ENCODE measurements at places on chromosomes 16 and 17.

DNA sequence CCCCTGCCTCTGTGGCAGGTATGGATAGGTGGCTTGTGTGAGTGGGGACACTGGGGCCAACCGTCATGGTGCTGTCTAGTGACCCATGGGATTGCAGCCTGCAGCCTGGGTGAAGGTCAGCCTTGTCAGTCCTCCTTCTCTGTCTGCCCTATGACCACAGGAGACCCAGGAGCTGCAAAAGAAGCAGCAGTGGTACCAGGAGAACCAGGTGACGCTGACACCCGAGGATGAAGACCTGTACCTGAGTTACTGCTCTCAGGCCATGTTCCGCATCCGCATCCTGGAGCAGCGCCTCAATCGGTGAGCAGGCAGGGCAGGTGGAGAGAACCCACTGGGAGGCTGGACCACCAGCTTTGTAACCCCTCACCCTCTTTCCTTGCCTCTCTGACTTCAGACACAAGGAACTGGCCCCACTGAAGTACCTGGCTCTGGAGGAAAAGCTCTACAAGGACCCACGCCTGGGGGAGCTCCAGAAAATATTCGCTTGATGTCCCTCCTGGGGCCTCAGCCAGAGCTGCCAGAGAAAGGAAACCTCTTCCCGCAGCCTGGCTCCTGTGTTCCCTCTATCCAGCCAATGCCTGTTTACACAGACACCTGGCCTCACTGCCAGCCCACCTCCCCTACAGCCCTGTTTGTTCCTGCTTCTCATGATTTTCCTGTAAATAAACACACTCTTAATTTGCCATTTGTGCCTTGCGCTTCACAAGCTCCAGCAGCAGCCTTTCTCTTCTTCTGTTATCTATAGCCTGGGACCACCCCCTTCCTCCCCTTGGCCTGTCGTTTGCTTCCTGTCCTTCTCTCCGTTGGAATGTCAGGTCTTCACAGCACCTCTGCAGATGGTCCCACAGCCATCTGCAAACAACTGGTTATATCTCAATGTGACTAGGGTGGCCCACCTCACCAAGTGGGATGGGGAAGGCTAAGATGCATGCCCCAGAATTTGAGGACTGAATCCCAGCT, 4.5 kb upstream of the KATNB1 start:
- no peak overlapping the region for H3K4me3 ChIP-seq
- peaks cover 2% of the 10 kb centered on the region for H3K36me3 ChIP-seq
- H3K27me3 ChIP-seq: no peaks in the 10 kb centered on the region
- H3K27ac ChIP-seq: no peak overlapping the region
- peaks cover 5% of the 10 kb centered on the region for H3K4me1 ChIP-seq

- peak overlapping the region; percentile 89 for H3K27ac ChIP-seq
- H3K4me1 ChIP-seq: peaks cover 19% of the 10 kb centered on the region
- H3K4me3 ChIP-seq: peak overlapping the region; percentile 92
- H3K36me3 ChIP-seq: peaks cover 5% of the 10 kb centered on the region
- DNase-seq: no peak
- H3K27me3 ChIP-seq: no peaks in the 10 kb centered on the region
Measured at GRCh38 chr16:15642557-15643047, 352 bp downstream of the MARF1 start.

DNA sequence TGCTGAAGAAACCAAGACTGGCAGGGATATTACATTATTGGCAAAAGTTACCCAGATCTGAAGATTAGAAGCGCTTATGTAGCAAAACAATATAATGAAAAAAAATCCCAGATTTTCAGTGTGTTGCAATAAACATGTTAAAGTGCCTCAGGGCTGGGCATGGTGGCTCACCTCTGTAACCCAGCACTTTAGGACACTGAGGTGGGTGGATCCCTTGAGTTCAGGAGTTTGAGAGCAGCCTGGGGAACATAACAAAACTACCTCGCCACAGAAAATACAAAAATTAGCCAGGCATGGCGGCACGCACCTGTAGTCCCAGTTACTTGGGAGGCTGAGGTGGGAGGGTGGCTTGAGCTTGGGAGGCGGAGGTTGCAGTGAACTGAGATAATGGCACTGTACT, 6.8 kb downstream of the ZNF207 start:
- no peak overlapping the region for H3K4me3 ChIP-seq
- peaks cover 9% of the 10 kb centered on the region for H3K36me3 ChIP-seq
- H3K4me1 ChIP-seq: peaks cover 28% of the 10 kb centered on the region
- H3K27me3 ChIP-seq: no peaks in the 10 kb centered on the region

DNA sequence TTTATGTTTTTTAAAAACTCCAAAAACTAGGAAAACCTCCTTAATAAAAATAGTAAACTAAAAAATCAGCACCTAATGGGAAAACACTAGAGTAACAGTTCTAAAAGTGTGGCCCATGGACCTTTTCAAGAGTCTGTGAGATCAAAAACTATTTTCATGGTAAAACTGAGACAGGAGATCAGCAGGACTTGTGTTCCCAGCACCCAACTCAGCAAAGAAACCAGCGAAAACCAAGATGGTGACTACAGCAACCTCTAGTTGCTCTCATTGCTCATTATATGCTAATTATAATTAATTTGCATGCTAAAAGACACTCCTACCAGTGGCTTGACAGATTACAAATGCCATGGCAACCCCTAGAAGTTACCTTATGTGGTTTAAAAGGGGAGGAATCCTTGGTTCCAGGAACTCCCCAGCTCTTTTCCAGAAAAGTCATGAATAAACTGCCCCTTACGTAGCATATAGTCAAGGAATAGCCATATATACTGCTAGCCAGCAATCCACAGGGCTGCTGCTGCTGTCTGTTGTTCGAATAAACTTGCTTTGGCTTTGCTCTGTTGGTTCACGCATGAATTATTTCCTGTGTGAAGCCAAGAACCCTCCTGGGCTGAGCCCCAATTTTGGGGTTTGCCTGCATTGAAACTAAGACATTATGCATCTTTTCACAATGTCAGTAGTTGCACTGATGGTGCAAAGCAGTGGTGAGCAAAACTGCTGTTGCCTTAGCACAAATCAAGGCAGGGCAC, 12.4 kb downstream of the CMTR2 start:
- no peak overlapping the region for H3K4me3 ChIP-seq
- H3K27me3 ChIP-seq: no peaks in the 10 kb centered on the region
- no peaks in the 10 kb centered on the region for H3K4me1 ChIP-seq
- no peak overlapping the region for H3K27ac ChIP-seq

DNA sequence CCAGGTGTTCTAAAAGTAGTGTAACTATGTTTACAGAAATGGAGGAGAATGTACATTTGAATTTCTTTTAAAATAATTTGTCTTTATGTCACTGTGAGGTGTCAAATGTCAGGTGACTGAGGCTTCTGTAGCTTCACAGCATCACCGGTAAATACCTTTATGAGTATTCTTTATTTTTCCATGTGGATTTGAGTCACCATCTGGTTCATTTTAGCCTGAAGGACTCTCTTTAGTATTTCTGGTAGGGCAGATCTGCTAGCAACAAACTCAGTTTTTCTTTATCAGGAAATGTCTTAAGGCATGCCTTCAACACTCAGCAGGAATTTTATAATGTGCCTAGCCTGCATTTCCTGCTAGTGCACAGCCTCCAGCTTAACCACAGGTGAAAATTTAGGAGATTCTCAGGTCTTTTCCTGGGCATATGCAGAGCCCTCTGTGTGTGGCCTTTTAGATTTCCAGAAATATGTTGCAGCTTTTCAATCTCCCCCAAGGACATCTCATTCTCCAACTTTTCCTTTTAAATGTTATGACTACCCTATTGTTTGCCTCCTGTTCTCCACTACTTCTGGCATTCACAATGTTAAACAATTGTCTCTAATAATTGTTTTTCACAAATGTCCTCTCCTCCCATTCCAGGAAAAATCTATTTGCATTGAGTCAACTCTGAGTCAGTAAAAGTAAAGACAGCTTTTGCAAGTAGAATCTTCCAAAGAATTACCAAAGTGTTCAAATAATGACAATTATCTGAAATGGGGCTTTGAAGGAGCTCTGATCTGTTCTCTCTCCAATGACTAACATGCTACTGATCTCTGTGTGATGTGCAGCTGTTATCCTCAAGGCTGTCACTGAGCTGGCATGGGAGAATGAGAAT, 239.4 kb upstream of the CPHXL start:
- no peaks in the 10 kb centered on the region for H3K36me3 ChIP-seq
- H3K4me3 ChIP-seq: no peak overlapping the region
- DNase-seq: no peak
- H3K4me1 ChIP-seq: no peaks in the 10 kb centered on the region
- no peak overlapping the region for H3K27ac ChIP-seq

DNA sequence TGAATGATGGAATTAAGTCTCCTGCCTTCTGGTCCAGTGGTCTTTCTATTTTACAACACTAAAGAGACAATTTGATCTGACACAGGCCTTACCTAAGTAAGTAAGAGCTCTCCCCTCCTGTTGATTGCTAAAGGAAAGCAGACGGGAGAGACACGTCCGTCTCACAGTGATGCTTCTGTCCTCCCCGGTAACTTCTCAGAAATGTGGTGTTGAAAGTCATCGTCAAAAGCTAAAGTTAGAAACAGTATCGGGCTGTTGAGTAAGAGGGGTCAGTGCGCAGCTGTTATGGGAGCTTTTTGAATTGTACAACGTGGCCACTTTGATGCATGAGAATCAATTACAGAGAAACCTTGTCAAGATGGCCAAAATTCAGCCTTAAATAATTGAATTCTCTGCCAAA, 1.9 kb upstream of the RBFOX1 start:
- no peak overlapping the region for H3K4me3 ChIP-seq
- peaks cover 25% of the 10 kb centered on the region for H3K27me3 ChIP-seq
- H3K36me3 ChIP-seq: no peaks in the 10 kb centered on the region
- H3K27ac ChIP-seq: no peak overlapping the region
- DNase-seq: no peak
- H3K4me1 ChIP-seq: no peaks in the 10 kb centered on the region

DNA sequence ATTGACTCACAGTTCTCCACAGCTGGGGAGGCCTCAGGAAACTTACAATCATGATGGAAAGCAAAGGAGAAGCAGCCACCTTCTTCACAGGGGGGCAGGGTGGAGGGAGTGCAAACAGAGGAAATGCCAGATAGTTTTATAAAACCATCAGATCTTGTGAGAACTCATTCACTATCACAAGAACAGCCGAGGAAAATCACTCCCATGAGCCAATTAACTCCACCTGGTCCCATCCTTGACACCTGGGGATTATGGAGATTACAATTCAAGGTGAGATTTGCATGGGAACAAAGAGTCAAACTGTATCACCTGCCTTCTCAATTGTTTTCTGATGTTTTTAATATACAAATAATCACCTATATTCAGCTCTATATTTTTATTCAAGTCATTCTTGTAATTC, 1527.3 kb upstream of the GOT2 start:
- no peaks in the 10 kb centered on the region for H3K4me1 ChIP-seq
- no peaks in the 10 kb centered on the region for H3K36me3 ChIP-seq

- H3K4me1 ChIP-seq: no peaks in the 10 kb centered on the region
- H3K4me3 ChIP-seq: no peak overlapping the region
- no peak for DNase-seq
- H3K27me3 ChIP-seq: peaks cover 17% of the 10 kb centered on the region
- H3K36me3 ChIP-seq: no peaks in the 10 kb centered on the region
Measured at GRCh38 chr16:25606069-25606468, 85.7 kb upstream of the HS3ST4 start.

DNA sequence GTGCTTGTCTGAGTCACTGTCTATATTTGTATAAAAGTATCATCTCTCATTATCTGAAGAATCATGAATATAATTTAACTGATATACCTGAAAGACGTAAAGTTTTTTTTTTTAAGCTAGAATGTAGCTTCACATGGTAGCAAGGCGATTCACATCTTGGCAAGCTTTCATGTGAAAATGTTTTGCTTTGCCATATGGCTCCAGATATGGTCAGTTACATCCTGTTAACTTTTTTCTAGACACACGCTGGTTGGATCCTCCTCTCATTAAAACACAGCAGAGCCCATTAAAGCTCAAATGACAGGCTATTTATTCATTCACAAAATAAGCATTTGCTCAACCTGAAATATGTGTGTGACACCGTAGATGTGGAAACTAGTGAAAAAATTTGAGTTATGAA, 412.8 kb downstream of the KIF2B start:
- no peaks in the 10 kb centered on the region for H3K36me3 ChIP-seq
- H3K27me3 ChIP-seq: no peaks in the 10 kb centered on the region
- DNase-seq: no peak
- H3K4me3 ChIP-seq: no peak overlapping the region
- H3K27ac ChIP-seq: no peak overlapping the region
- no peaks in the 10 kb centered on the region for H3K4me1 ChIP-seq

DNA sequence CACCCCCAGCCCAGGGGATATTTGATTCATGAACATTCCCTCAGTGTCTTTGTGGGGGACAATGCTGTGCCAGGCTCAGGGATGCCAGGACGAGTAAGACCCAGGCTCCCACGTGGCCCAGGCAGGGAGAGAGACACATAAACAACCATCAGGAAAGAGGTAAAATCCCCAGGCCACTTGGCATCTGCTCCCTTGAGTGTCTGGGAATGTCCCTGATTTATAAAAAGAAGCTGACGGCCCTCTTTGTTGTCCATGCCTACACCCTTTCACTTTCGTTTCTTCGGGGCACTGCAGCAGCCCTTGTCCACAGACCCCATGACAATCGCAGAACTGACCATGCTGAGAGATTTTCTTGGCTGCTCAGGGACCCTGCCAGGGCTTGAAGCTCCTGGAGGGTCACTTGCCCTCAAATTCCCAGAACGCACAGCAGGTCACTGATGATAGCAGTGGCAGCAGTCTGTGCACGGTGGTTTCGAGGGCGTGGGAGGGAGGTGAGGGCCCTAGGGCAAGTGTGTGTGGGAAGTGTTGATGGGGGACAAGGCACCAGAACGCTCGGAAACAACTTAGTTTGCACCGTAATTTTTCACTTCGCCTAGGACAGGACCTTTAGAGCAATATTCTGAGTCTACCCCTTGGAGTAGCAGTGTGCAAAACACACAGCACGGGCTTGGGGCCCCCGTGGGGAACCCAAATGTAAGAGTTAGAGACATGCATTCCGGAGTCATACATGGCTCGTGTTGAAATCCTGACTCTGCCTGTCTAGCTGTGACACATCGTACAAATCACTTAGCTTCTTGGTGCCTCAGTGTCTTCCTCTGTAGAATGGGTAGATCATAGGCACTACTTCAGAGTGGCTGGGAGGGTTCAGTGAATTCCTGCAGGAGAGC, 4.7 kb downstream of the NOD2 start:
- no peak overlapping the region for H3K27ac ChIP-seq
- peaks cover 27% of the 10 kb centered on the region for H3K4me1 ChIP-seq
- peaks cover 13% of the 10 kb centered on the region for H3K27me3 ChIP-seq
- H3K36me3 ChIP-seq: no peaks in the 10 kb centered on the region
- no peak for DNase-seq
- no peak overlapping the region for H3K4me3 ChIP-seq

GRCh38 chr17:28686296-28686695, 24.3 kb downstream of the SUPT6H start:
- peaks cover 43% of the 10 kb centered on the region for H3K36me3 ChIP-seq
- H3K27me3 ChIP-seq: no peaks in the 10 kb centered on the region
- H3K4me3 ChIP-seq: no peak overlapping the region
- no peak overlapping the region for H3K27ac ChIP-seq

GRCh38 chr16:4135537-4135936, 19.3 kb upstream of the ADCY9 start:
- H3K4me1 ChIP-seq: peaks cover 6% of the 10 kb centered on the region
- no peaks in the 10 kb centered on the region for H3K36me3 ChIP-seq
- no peak overlapping the region for H3K4me3 ChIP-seq
- no peak overlapping the region for H3K27ac ChIP-seq

- no peak overlapping the region for H3K4me3 ChIP-seq
- H3K27me3 ChIP-seq: no peaks in the 10 kb centered on the region
- no peak overlapping the region for H3K27ac ChIP-seq
- no peaks in the 10 kb centered on the region for H3K4me1 ChIP-seq
- peaks cover 27% of the 10 kb centered on the region for H3K36me3 ChIP-seq
Measured at GRCh38 chr17:55177159-55177854, 87.5 kb upstream of the HLF start.

GRCh38 chr17:5931616-5932015, 138.6 kb upstream of the WSCD1 start:
- H3K4me1 ChIP-seq: peaks cover 5% of the 10 kb centered on the region
- H3K36me3 ChIP-seq: no peaks in the 10 kb centered on the region
- no peak for DNase-seq
- H3K4me3 ChIP-seq: no peak overlapping the region
